ENCODE measurements at places on chromosomes 4 and X.

DNA sequence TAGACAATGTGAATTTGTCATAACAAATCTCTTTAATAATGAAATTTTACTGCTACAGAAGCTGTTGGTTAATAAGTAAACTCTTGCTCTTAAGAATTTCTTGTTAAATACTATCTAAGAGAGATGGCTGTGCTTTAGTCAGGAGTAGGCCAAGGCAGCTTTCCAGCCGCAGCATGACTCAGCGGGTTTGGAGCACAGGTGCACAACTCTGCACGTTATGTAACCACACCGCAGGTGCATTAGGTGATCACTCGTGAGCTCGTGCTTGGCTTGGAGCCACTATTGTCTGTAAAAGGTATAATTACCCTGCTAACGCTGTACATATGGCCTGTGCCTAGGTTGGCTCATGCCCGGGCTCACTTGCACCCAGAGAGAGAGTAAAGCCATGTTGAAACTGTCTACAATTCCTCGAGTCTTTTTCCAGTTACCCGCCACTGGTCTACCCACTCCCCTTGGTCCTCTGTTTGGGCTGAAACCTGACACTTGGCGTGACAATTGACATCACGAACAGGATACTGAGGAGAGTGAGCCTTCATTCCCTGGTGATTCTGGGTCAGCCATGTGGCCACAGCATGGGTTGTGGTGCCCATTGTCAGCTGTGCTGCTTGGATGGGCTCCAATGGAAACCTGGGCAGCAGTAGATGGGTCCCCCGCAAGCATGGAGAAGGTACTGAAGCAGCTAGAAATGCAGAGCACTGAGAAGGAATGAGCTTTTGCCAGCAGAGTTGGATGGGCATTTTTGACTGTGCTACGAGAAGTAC lies 18.4 kb upstream of the ANAPC4 start:
- no peak for DNase-seq

DNA sequence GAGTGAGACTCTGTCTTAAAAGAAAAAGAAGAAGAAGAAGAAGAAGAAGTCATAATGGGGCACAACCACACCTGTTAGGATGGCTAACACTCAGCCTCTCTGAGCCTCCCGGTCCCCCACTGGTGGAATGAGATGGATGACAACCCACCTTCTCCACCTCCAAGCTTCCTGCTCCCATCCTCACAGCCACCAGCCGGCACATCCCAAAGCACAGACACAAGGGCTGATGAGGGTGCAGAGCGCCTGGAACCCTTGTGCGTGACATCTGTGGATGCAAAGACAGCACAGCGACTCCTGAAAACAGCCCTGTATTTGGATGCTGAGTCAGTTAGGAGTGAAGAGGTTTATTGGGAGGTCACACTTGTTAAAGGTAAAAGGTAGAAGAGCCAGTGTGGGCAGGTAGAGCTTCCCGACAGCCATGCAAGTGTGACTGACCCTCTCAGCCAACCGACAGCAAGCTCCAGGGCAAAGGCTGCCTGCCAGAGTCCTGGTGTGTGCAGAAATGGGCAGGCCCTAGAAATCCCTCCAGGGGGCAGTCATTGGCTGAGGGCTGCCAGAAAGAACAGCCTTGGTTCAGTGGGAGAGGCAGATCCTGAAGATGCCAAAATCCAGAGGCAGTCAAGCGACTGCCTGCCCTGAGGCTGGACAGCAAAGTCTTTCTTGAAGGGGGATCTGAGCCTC lies 26.6 kb upstream of the MAN2B2 start:
- DNase-seq: no peak

GRCh38 chr4:159497936-159498335 lies 395.1 kb downstream of the RAPGEF2 start:
- no peak for DNase-seq

GRCh38 chr4:149790172-149790907 lies 25.3 kb downstream of the IQCM start:
- DNase-seq: no peak

DNA sequence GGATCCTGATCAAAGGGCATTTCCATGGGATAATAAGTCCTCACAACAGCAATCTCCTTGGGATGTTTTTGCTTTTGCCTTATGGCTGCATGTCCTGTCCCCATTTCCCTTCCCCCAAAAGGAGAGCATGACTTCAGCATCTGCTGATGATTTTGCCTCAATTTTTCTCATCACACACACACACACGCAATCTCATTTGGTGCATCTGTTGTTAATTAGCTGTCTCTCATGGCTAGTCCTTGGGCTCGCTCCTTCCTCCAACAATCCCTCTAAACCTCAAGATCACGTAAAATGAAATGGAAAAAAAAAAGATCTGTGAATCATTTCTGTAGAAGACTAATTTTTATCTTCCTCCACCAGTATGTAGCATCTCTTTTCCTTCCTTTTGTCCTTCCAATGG lies 153.6 kb downstream of the RBMX2 start:
- no peak for DNase-seq

- no peak for DNase-seq
Observed at GRCh38 chrX:25084446-25084845, 68.7 kb upstream of the ARX start.

- no peak for DNase-seq
Observed at GRCh38 chrX:13029887-13030771, 14.3 kb downstream of the FAM9C start.

GRCh38 chr4:41120297-41121217 lies 93.8 kb downstream of the APBB2 start:
- DNase-seq: no peak
